ENCODE measurements at places on chromosomes 12 and 14. TPM values are rescaled to one million over a fixed set of nuclear protein-coding genes. Genes with fewer than 3 reads are reported as not detected.

DNA sequence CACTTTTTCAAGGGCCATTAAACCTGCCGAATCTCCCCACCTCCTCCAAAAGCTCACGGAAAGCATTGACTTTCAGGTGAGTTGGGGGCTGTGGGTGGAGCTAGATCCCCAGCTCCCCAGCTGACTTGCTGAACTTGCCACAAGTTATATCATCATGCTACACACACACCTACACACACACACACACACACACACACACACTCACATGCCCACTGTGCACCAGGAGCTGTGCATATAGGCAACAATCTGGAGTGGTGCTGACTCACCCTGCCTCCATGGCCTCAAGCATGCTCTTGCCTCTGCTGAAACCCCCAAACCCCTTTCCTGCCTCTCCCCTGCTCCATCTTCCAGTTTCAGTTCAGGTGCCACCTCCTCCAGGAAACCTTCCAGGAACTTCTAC, 26.1 kb downstream of the SERPINA3 start:
- DNase-seq: no peak

GRCh38 chr14:101110729-101111619, 207.5 kb upstream of the RTL1 start:
- no peak for DNase-seq

GRCh38 chr14:77040741-77041653, 12.5 kb upstream of the IRF2BPL start:
- DNase-seq: no peak

- no peak for DNase-seq
Observed at GRCh38 chr12:104538891-104539462, 82.2 kb downstream of the CHST11 start.

GRCh38 chr14:93891756-93892504, 35.2 kb upstream of the FAM181A start:
- no peak for DNase-seq

- no peak for DNase-seq
Observed at GRCh38 chr12:107372229-107372658, 278.9 kb upstream of the CRY1 start.

WNT5B gene
- polyA plus RNA-seq: 30.4 TPM

ASIC1 gene
- 10.1 TPM for polyA plus RNA-seq

MYF6 gene
- polyA plus RNA-seq: 64.9 TPM

DIO2 gene
- polyA plus RNA-seq: 1.2 TPM

RPGRIP1 gene
- 1.1 TPM for polyA plus RNA-seq

TMPRSS12 gene
- not detected for polyA plus RNA-seq

FGF6 gene
- polyA plus RNA-seq: 61.1 TPM

GPRC5D gene
- not detected for polyA plus RNA-seq

C12orf43 gene
- 8.7 TPM for polyA plus RNA-seq

PTPRR gene
- 1.7 TPM for polyA plus RNA-seq

MEG3 gene
- polyA plus RNA-seq: 4,466 TPM

CCDC177 gene
- polyA plus RNA-seq: 0.06 TPM
